Muscle of back (tissue), 13 donors: ENCODE measurements at places on chromosomes 13 and 19.

GRCh38 chr19:29964171-29964570, 22.1 kb downstream of the URI1 start:
- no peak for DNase-seq

DNA sequence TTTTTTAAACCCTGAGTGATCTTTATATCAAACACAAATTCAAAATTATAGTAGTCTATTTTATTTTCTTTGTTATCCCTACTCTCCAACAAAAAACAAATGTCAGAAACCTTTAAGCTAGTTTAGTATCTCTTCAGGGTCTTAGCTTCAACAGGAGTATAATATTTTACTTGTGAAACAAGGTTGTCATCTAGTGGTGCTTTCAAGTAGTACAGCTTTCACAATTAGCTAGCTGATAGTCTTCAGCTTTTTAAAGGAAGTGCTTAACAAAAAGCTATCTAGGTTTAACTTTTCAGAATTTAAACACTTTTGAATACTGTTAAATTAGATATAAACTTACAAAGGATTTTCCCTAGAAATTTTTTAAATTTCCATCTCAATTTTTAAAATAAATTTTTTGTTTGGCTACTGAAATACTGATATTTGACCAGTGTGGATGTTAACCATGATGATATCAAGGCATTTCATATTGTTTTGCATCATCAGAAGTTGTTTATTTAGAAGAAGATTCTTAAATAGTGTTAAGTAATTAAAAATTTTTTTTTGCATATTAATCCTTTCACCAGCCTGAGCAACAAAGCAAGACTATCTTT, 34.2 kb downstream of the TDRD3 start:
- peak; percentile 57 for DNase-seq

GRCh38 chr13:19329365-19329764, 147.7 kb upstream of the TUBA3C start:
- no peak for DNase-seq

DNA sequence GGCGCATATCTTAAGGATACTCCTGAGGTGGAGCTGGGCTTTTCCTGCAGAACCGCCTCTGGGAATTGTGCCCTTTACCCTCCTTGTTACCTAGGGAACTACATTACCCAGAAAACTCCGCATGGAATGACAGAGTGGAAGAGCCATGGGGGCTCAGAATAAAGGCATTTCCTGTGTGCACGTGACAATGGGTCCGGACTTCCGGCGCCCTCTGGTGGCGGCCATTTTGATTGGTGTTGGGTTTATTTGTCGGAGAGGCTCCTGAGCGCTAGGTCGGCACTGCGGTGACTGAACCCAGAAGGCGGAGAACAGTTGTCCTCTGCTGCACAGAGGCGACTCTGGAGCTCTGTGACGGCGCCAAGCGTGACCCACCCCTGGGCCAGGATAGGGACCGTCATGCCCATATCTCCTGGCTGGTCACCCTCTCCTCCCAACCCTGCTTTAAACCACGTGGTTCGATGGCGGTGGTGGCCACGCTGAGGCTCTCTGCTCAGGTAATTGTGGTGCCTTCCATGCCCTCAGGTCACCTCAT, at the start of gene ZNF587B:
ZNF587B (plus strand) TSS at position 229 of the 532 bp plus-strand sequence; CDS start at position 459, 230 bp downstream.
- peak; percentile 50 for DNase-seq

- DNase-seq = no peak
Measured at GRCh38 chr13:112582263-112582662, 5.7 kb downstream of the TUBGCP3 start.

DNA sequence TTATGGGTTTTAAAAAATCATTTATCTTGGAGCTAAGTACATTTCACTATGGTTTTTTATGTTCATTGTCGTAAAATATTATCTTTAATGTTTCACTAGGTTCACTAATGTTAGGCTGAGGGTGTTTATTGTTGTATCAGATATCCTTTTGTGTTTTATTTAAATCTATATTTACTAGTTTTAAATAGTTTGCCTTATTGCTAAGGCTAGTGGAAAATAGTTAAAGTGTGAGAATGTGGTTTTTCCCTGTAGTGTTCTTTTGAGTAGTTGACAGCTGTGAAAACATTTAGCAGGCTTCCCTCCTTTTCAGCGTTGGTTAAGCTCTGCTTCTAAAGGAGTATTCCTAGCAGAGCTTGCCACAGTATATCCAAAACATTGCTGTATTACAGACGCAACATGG, 139.0 kb downstream of the TM9SF2 start:
- no peak for DNase-seq

GRCh38 chr19:21143854-21144253, 2.0 kb downstream of the ZNF431 start:
- no peak for DNase-seq

DNA sequence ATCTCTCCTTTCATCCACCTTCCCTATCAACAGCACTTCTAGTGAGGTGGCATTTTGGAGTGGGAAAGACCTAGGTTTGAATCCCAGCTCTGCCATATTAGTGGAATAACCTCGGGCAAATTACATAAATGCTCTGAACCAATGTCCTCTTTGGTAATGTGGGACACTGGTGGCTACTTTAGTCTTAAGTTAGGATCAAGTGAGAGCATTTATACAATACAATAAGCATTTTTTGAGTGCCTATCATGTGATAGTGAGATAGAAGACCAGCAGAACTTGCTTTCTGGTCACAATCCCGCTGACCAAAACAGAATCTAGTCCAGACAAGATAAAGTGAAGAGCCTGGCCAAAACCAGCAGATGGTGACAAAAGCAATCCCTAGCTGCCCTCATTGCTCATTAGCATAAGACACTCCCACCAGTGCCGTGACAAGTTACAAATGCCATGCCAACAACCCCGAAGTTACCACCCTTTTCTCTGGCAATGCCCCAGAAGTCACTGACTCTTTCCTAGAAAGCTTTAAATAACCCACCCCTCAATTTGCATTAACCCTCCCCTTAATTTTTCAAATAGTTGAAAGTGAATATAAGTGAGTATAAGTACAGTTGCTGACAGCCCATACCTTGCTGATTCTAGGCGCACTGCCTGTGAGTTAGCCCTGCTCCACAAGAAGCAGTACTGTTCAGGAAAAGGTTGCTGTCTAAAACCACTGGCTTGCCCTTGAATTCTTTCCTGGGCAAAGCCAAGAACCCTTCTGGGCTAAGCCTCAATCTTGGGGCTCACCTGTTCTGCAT, 28.9 kb upstream of the KPNA3 start:
- DNase-seq = no peak

DNA sequence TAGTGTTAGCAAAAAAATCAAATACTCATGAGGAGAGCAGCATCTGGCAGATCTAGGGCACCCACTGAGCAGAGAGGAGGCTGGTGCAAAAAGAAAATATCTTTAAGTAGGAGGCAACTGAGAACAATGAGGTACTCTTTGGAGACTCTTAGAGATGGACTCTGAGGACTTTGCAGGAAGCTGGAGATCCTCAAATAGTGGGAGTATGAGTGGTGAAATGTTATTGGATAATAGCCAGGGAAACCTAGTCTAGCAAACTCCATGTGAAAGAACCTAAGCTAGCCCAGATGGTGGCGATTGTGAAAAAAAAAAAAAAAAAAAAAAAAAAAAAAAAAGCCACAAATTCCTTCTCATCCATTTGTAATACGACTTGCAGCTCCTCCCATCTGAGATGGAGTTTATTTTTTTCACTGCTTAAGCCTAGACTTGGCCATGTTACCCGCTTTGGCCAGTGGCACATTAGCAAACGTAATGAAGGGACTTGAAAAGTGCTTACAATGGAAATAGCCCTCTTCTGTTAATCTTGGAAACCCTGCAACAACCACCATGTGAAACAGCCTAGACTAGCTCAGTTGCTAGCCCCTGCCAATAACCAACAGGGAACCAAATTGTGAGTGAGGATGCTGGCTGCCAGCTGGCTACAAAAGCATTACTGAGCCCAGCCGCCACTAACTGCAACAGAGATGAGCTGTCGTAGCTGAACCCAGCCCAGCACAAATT, 476.2 kb downstream of the KLF12 start:
- peak; percentile 54 for DNase-seq

GRCh38 chr13:44758630-44759383, 182.7 kb upstream of the TSC22D1 start:
- no peak for DNase-seq

DNA sequence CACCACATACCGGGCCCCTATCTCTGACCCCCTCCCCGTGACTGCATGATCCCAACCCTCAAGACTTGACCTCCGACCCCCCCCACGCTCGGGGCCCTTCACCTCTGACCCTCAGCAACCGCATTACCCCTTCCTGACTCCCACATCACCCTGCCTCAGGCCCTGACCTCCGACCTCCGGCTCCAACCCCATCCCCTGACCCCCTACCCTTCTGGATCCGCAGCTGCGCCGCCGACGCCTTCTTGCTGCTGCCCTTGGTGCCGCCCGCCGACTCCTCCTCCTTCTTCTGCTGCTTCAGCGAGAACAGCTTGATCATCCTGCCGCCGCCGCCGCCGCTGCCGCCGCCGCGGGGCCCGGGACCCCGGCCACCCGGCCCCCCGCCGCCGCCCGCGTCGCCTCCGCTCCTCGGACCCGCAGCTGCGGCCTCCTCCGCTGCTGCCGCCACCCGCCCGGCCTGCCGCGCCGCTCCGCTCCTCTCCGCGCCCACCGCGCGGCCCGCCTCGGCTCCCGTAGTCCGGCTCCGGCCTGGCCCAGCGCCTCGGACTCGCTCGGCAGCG, at the start of gene UBE2M:
UBE2M (minus strand) TSS at position 546 of the 557 bp plus-strand sequence; CDS start at position 316, 230 bp downstream.
- DNase-seq = no peak

DNA sequence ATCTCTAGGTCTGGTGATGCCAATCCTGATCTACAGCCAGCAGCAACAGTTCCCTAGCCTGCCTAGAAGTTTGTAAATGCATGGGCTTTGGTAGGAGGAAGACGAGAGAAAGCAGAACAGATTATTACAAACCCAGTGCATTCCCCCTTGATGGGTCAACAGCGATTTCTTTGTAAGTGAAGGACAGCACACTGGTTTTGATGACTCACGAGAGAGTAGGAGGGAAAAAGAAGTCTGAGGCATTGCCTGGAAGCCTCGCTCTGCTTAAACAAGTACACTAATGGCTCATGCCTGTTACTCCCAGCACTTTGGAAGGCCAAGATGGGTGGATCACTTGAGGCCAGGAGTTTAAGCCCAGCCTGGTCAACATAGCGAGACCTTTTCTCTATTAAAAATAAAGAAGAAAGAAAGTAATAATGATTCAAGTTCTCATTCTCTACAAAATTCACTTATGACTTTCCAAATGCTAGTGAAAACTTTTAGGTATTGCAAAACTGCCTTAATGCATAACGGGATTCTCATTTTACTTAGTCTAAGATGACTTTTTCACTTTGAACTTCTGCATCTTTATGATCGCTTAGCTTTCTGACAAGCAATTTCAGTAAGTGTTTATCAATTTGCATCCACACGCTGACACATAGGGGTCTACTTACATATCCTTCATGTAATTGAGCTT, 47.7 kb upstream of the USPL1 start:
- peak; percentile 55 for DNase-seq

DNA sequence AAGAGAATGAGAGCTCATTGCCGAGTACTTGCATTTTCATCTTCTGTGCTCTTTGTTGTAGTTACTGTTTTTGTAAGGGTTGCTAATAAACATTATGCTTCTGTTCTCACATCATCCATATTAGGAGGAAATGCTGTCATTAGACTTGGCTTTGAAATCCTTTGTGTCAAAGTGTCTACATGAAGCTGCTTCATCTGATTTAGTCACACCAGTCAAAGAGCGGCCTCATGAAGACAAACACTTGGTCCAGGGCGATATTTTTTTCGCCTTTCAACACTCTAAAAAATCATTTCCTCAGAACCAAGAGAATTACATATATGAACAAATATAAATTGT, 105.0 kb downstream of the SPRY2 start:
- peak; percentile 34 for DNase-seq

DNA sequence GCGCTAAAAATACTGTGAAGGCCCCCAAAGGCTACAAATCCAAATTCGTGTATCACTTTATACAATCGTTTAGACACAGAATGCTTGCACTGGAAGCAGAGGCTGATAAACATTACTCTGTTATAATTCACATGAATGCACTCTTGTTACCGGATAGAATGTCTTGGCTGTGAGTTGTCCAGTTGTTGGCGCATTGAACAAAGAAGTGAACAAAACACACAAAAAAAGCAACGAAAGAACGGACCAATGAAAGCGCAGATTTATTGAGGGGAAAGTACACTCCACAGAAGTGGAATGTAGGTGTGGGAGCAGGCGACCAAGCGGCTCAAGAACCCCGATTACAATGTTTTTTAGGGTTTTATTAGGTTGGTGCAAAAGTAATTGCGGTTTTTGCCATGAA, 529 bp upstream of the ZNF418 start:
- DNase-seq = no peak

GRCh38 chr13:36000028-36000427, 131.2 kb downstream of the DCLK1 start:
- no peak for DNase-seq

DNA sequence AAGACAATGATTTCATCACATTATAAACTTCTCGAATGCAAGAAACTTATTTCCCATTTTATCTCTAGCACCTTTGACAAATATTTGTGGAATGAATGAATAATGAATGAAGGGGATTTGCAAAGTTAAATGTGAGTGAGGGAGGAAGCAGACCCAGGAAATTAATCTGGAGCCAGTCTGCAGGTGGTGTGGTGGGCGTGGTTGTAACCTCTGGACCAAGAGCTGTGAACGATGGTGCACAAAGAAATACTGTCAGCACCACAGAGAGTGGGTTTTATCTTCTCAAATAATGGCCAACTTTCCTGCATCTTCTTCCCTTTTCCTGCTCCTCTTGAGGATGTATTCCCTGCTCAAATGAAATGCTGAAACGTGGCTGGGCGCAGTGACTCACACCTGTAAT, 11.0 kb upstream of the ZNF792 start:
- DNase-seq = no peak

- DNase-seq = no peak
Measured at GRCh38 chr19:33456076-33456844, 65.3 kb downstream of the PEPD start.

DNA sequence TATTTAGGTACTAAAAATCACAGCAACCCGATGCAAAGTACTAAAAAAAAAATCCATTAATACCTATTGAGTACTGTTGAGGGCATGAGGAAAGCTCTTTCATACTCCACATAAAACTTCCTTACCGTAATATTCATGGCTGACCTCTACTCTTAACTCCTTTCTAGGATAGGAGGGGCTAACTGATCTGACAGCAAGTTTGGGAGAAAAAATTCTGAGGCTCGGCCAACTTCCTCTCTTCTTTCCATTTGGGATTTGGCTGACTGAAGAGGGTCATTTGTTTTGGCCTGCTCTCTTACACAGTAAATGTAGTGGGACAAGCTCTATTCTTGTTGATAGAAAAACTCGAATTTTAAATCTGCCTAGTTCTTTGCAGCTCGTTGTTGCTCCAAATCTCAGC, 9.4 kb upstream of the USPL1 start:
- DNase-seq = peak; percentile 82

- no peak for DNase-seq
Measured at GRCh38 chr13:99386495-99386894, 79.3 kb upstream of the GPR183 start.
